ENCODE measurements at places on chromosomes 2 and 18.

GRCh38 chr2:15348636-15349035 is 212.5 kb downstream of the NBAS start:
- peak; percentile 11 for DNase-seq

DNA sequence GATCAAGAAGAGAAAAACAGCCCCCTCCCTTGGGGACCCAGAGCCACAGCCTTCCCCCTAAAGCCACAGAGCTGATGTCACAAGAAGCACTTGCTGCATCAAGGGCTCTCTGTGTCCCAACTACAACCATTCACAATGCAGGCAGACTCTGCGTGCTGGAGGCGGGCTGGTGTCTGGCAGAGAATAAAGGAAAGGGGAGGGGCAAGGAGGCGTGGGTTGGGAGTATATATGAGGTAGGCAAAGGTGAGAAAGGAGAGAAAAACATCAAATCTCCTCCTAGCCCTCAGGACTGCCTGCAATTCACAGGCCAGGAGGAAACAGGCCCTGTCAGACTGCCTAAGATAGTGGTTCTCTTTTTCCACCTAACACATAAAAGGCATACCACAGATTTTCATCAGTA is 48.8 kb upstream of the IHH start:
- peak; percentile 11 for DNase-seq

- no peak for DNase-seq
Measured at GRCh38 chr2:168583064-168583709, 127.1 kb downstream of the CERS6 start.

GRCh38 chr18:12013186-12013916 is 32.0 kb downstream of the IMPA2 start:
- no peak for DNase-seq

DNA sequence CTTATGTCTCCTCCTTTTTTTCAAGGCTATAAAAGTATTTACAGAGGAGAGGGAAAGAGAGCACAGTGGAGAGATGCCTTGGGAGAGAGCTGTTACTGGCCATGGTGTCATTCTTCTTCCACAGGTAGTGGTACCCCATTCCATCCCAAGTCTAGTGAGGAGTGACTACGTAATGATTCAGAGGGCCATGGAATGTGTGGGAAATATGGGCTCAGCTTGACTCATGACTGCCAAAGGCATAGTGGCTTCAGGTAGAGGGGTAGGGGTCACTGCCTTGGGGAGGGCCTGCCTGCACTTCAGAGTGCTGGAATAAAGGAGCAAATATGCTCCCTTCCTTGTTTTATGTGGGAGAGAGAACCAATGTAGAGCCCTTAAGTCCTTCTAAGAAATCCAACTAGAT is 620.6 kb downstream of the IRS1 start:
- DNase-seq = no peak

- DNase-seq = no peak
Measured at GRCh38 chr2:205574001-205574400, 108.3 kb upstream of the NRP2 start.

DNA sequence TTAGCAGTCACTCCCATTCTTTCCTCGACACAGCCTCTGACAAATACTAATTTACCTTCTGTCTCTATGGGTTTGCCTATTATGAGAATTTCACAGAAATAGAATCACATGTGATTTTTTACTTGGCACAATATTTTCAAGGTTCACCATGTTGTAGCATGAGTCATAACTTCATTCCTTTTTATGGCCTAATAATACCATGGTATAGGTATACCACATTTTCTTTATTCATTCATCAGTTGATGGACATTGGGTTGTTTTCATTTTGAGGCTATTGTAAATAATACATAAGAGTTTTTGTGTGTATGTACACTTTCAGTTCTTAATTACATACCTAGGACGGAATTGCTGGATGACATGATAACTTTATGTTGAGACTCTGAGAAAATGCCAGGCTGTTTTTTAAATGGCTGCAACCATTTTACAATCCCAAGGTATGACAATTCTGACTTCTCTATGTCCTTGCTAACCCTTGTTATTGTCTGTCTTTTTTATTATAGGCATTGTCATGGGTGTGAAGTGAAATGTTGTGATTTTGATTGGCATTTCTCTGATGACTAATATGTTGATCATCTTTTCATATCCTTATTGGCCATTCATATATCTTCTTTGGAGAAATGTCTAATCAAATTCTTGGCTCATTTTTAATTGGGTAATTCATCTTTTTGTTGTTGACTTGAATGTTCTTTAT is 87.9 kb downstream of the IRS1 start:
- DNase-seq = no peak

- no peak for DNase-seq
Measured at GRCh38 chr2:36553683-36554082, 44.3 kb downstream of the FEZ2 start.

DNA sequence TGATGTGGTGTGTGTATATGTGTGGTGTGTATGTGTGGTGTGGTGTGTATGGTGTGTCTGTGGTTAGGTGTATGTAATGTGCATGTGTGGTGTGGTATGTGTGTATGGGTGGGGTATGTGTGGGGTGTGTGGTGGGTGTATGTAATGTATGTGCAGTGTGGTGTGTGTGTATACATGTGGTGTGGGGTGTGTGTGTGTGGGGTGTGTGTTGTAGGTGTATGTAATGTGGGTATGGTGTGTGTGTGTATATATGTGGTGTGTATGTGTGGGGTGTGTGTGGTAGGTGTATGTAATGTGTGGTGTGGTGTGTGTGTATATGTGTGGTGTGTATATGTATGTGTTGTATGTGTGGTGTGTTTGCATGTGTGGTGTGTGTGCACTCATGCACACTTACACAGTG is 84.8 kb upstream of the ID2 start:
- DNase-seq = no peak

DNA sequence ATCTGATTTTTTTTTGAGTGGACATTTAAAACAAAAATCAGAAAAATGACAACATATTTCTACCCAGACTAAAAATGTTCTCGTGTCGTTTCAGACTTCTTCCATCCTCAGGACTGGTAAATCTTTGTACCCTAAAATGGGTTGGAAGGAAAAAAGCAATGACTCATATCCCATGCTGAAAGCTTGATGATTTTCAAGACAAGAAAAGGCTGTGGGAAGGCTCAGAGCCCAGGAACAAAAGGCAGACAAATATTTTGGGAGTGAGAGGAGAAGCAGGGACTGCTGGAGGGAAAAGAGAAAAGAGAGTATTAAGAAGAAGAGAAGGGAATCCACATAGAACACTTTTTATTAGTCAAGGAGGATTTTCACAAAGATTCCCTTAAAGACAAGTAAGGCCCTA is 77.1 kb upstream of the CTAGE1 start:
- no peak for DNase-seq

GRCh38 chr2:207132019-207132418 is 33.7 kb downstream of the KLF7 start:
- no peak for DNase-seq

GRCh38 chr2:26001743-26002351 is 19.6 kb upstream of the KIF3C start:
- peak; percentile 84 for DNase-seq

GRCh38 chr2:135951041-135951583 is 34.3 kb downstream of the DARS1 start:
- DNase-seq = no peak

GRCh38 chr2:45439788-45440773 is 171.0 kb downstream of the SRBD1 start:
- DNase-seq = no peak

DNA sequence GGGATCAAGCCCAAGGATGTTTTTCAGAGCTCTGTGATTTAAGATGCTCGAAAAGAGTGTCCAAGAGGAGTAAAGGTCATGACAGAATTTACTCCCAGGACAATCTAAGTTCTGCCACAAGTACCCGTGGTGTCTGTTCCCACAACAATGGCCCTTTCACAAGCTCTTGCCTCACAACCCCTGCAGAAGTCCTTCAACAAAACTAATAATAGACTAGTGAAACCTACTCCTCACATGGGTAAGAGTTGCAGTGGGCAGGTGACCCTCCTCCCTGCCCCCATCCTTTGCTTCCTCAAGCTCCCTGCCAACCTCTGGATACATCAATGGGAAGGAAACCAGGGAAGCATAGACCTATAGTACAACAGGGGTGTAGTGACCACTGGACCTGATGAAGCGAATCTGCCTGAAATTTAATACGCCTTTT is 34.9 kb downstream of the PTCD3 start:
- DNase-seq = no peak

- DNase-seq = peak; percentile 44
Measured at GRCh38 chr2:190668892-190669291, 20.0 kb downstream of the NAB1 start.

DNA sequence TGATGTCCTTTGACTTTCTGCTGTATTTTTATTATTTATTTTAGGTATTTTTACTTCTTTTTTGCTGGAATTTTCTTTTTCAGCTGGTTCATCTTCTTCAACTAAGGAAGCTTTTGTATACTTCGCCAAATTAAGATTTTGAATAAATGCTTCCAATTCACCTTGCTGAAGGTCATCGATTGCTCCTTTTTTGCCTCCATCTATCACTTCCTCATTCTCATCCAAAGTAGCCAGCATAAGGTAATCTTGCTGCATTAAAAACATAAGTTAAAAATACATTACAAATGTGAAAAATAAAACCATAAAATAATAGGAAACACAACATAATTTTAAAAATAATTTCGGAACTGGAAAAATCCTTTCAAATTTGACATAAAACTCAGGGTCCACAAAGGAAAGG is 2.6 kb downstream of the CEBPZ start:
- DNase-seq = no peak

- peak; percentile 10 for DNase-seq
Measured at GRCh38 chr18:45103319-45104048, 422.8 kb downstream of the SETBP1 start.

DNA sequence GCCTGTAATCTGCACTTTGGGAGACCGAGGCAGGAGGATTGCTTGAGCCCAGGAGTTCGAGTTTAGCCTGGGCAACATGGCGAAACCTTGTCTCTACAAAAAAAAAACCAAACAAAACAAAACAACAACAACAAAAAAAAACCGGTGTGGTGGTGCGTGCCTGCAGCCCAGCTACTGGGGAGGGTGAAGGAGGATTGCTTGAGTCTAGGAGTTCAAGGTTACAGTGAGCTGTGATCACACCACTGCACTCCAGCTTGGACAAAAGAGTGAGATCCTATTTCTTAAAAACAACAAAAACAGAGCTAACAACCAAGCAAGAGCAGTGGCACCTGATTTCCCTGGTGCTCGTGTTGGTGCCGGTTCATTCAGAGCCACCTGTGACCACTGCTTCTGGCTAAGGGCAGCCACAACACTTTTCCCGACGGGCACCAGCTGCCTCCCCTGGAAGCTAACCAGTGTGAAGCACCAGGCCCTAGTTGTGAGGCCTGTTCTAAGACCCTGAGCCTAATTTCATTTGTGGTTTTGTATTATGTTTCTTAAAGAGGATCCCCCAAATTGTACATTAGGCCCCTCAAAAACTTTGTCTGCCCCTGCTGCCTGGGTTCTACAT is 1.3 kb downstream of the AOX1 start:
- DNase-seq = no peak

DNA sequence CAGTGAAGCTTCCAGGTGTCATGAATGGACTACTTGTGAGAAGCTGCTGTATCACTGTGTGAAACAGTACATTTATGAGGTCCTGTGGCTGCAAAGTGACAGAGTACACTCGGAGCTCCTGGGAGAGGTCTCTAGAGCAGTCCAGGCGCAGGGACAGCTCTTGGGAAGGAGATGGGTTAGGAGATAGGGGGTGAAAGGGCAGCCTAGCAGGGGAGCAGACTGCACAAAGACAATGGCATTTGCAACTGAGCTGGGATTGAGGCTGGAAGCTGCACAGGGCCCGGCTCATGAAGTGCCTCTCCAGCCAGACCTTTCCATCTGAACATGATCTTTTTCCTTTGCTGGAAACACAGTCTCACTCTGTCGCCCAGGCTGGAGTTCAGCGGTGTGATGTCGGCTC is 83.6 kb downstream of the RHOB start:
- no peak for DNase-seq

GRCh38 chr18:44601447-44601846 is 79.2 kb upstream of the SETBP1 start:
- DNase-seq = no peak

DNA sequence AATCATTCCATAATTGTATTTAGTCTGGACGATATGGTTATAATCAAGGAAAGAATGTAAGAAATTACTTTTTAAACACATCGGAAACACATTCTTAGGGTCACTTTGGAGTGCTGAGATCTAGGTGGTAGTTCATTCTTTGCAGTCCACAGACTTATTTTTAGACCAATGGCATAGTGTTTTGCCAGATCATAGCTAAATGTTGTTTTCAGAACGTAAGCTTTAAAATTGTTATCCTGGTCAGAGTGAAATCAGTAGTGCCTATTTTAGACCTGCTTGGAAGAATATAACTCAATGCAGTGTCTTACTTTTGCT is 4.3 kb downstream of the MYL12A start:
- no peak for DNase-seq

DNA sequence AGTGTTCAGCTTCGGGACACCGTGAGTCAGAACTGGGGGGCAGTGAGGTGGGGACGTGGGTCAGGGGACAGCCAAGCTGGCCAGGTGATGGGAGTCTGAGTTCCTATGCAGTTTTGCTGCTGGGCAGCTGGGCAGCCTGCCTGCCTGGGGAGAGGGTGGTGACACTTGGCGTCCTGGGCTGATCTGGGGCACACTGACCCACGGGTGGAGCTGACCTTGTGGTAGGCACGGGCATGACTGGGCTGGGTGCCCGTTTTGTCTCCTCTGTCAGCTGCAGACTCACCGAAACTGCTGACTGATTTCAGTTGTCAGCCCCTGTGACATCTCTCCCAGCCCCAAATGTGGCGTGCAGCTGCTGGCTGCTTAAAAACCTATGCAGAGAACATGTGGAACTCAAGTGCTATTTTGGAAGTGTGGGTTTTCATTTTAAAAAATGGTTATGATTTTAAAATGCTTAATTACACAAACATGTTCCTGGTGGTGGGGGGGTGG is 32.6 kb upstream of the E2F6 start:
- DNase-seq = peak; percentile 86

DNA sequence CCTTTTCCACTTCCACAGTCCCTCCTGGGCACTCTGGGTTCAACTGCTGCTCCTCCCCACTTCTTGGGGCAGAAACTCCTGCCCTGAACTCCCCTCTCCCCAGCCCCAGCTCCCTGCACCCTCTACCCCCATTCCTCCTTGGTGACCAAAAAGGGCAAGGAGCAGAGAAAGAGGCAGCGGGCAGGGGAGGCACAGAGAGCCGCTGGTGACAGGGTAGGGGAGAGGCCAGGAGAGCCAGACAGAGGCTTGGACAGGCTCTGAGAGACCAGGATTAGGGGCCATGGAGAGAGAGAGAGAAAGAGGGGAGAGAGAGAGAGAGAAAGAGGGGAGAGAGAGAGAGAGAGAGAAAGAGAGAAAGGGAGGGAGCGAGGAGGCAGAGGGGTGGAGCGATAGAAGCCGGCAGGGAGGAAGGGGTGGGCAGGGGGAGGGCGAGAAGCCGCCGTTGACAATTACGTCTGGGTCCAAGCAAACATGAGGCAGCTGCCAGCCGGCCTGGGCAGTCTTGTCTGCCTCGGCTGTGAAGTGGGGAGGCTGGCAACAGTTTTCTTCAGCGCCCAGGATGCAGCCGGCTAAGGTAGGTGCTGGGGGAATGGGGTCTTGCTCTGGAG is at the start of gene KCNIP3:
TSS of gene KCNIP3 (plus strand) at position 468 of the 608 bp plus-strand sequence. CDS start at position 560, 92 bp downstream.
- peak; percentile 77 for DNase-seq

All from globus pallidus (tissue), 1 donor.